ENCODE measurements at places on chromosomes 1 and 21.

- peak; percentile 93 for DNase-seq
Measured at GRCh38 chr1:227734856-227735538, at the start of the genes JMJD4 and SNAP47. TSS of gene JMJD4 (minus strand) at chr1:227735302. CDS start at chr1:227735273, 29 bp downstream. TSS of gene SNAP47 (plus strand) at chr1:227735435. CDS start at chr1:227747737, 12,302 bp downstream.

GRCh38 chr21:37711286-37711829, 204.9 kb downstream of the KCNJ6 start:
- DNase-seq: no peak

DNA sequence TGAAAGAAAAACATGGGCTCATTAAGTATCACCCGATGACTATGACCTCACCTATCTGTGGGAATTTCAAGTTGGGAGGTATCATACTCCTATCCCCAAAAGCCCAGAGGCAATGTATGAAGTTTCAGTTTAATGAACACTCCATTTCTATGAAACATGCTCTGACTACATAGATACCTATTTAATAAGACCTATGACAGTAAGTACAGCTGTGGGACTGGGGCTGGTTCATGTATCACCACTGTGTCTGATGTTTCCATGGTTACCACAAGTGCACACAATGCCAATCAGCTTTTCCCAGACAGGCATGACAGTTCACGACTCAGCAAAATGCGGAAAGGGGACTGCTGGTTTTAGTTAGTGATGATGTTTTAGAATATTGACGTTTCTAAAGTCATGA, 167.7 kb downstream of the SIPA1L2 start:
- DNase-seq: no peak

DNA sequence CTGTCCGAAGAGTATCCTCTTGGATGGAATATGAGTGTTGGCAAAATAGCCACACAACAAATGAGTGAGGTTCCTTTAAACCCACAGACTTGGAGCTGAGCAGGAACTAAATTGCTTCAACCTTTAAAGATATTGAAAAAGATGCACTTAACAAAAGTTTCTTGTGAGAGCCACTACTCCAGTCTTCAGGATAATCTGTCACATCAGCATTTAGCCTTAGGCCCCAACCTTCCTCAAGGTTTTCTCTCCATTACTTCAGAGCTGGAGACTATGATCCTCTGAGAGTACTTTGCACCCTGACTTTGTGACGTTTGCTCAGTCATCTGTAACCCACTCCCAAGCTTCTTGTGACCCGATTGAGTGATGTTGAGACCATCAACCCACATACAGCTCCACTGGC, 212.8 kb downstream of the LRRC40 start:
- no peak for DNase-seq

- DNase-seq: no peak
Measured at GRCh38 chr1:12760256-12760795, 13.2 kb upstream of the PRAMEF12 start.

DNA sequence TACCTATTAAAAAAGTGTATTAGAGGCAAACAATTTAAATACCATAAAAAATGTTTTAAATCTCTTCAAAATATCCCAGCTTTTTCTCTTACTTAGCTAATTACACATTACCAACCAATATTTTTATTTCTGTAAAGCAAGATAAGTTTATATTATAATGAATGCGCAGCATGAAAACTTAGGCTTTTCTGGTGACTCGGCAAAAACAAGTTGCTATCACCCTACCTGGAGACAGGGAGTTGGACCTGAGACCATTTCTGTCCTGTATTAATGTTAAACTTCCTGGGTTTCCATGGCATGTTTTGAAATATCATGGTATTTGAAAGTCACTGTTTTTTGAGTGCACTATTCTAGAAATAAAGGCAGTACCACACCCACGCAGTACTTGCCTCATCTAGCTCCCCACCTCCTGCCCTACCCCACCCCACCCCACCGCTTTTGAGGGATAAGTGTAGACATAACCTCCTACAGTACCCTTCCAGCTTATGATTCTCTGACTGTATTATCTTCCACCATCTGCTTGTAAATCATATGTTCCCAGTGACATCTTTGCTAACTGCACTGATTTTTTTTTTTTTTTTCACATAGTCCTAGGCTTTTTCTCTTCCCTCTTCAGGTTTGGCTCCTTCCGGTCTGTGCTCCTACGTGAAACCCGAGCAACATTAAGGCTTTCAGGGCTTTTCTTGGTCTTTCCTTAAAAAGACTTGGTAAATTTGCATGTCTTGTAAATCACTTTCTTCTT, 77.5 kb downstream of the PHTF1 start:
- DNase-seq: no peak

DNA sequence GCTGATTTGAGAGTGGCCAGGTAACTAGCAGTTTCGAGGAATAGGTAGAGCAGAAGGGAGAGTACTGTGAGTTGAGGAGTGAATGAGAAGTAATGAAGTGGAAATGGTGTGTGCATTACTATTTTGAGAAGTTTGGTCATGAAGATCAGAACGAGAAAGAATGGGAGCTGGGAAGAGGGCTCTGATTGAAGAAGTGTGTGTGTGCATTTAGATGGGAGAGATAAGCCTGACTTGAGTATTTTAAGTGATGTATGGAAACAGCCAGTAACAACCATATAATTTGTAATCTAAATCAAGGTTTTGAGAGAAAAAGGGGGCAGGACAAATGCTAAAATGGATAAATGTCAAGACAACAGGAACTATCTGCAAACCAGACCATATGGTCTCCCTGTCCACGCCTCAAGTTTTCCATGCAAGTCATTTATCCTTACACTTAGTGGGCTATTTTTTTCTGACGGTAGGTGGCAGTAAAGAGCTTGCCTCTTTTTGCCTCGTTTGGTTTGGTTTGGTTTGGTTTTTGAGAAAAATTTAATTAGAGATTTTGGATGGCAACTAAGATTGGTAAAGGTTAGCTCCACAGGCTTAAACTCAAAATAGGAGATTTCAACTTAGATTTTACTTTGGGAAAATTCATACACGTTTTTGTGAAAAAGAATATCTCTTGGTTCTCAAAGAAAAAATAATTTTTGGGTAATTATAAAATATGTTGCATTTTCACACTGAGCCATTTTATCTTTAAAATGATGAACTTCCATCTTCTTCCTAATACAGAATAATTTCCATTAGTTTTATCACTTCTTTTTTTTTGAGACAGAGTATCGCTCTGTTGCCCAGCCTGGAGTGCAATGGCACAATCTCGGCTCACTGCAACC, 9.5 kb upstream of the B3GALNT2 start:
- DNase-seq: peak; percentile 67

GRCh38 chr1:235947989-235948388, 81.3 kb upstream of the LYST start:
- no peak for DNase-seq

DNA sequence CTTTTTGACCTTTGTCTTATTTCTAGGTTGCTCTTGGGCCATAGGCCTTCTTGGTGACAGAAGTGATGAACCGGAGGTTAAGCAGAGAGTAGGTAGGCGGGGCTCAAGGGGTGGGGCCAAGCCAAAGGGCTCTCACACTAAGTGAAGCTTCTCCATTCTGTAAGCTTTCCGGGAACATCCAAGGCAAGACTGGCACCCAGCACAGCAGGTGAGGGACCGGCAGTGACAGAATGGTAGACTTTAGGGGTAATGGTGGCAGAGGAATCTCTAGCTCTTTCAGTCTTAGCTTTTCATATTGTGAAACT, at the start of gene TNFAIP8L2:
Gene TNFAIP8L2, plus strand, starts transcription at position 135 of the 305 bp plus-strand sequence. CDS start 2,049 bp downstream, outside the sequence.
- DNase-seq: peak; percentile 69

GRCh38 chr21:45076245-45076711, 1.9 kb downstream of the ADARB1 start:
- DNase-seq: no peak

DNA sequence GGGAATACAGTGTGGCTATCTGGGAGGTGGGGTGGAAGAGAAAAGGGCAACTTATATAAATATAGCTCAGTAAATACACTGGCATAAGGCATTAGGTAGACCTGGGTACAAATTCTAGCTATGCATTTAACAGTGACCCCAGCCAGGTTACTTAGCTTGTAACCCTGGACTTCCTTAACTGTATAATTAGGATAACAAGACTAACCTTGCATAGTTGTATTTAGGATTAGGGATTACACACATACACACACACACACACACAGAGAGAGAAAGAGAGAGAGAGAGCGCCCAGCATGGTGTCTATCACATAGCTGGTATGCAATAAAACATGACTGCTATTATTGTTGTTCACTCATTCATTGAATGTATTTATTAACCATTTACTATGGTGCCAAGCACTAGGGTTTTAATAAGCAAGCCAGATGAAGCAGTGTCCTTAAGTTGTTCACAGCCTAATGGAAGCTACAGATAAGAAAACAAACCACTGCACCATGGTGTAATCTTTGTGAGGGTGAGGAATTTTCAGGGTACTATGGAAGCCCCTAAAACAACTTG, 251.4 kb downstream of the ZNF648 start:
- DNase-seq: no peak

DNA sequence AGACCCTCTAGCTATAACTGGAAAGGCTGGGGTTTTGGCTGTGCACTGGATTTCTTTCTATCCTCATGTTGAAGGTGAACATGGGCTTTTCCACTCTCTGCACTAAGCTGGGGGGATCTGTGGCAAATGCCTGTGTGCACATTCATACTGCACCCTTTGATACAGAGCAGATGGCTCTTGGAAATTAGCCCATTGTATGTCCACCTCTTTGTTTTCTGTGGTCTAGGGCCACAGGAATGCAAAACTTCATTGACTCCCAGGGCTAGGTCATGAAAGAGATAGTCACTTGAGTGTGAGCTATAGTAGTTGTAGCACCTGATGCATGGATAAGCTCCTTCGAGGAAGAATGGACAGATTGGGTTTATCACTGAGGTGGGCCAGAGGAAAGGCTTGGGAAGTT, 5.7 kb upstream of the OR14A16 start:
- DNase-seq: no peak

DNA sequence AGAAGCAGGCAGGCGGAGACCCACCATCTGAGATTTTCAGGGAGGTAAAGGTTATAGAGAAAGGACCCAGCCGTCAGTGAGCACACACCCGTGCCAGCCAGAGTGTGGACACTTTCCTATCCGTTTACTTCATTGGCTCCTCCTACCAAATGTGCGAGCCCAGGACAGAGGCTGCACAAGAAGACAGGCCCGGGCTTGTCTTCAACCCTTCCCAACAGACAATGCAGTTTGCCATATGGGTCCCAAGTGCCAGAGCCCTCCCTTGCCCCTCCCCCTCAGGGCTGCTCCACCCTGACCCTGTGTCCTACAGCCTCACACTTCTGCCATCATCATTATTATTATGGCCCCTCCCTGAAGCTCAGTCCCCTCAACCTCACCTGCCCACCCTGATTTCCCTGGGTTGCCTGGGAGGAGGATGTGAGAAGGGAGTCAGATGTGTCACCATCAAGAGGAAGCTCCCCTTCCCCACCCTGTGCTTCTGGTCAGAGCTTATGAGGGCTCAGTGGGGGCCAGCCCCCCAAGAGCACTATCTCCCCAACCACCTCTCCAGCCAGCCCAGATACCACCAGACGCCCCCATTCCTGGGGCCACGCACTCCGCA, 9.4 kb downstream of the LAPTM5 start:
- no peak for DNase-seq

DNA sequence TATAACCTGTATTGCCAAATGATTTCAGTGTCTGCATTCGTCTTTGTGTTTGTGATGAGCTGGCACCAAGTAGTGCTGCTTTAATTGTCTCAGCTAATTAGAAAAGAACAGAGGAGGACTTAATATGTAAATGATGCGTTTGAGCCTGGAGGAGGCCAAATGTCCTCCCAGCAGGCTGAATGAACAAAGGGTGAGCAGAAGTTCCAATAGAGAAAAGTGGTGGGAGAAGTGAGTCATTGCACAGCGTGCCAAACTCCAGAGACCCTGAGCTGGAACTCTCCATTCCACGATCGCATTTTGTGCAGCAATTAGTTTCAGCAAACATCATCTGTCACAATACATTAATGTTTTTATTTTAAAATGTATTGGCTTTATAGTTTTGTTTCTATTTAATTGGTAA, 17.9 kb downstream of the ETV3L start:
- no peak for DNase-seq

DNA sequence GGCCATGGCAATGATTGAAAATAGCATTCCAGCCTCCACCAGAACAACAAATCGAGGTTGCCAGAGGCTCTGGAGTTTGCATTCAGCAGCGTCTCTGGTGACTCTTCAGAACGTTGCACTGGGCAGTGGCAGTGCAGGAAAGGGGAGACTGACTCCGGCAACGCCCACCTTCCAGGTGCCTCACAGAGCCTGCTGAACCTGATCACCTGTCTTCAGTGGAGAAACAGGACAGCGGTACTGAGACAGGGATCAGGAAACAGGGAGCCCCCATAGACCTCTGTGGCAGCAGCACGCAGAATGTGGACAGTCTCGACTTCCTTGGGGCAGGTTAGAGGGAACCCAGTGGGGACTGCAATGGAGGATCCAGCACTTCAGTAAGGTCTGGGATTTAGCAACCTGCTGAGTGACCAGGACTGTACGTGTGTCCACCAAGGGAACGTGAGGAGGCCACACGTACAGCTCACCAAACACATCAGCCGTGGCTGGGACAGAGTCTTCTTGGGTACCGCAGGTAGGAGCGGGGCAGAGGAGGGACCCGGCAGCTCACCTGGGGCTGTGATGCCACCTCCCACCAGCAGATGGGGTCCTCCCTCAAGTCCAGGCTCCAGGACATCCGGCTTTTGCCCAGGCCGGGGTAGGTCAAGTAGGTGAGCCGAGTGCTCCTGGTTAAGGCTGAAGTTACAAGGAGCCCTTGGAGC, 128.6 kb downstream of the PRDM2 start:
- no peak for DNase-seq

- no peak for DNase-seq
Measured at GRCh38 chr21:28257276-28257675, 735.4 kb downstream of the LTN1 start.

GRCh38 chr1:160534823-160535605, 12.0 kb upstream of the SLAMF6 start:
- DNase-seq: no peak

- no peak for DNase-seq
Measured at GRCh38 chr1:14884614-14885175, 268.9 kb upstream of the TMEM51 start.

DNA sequence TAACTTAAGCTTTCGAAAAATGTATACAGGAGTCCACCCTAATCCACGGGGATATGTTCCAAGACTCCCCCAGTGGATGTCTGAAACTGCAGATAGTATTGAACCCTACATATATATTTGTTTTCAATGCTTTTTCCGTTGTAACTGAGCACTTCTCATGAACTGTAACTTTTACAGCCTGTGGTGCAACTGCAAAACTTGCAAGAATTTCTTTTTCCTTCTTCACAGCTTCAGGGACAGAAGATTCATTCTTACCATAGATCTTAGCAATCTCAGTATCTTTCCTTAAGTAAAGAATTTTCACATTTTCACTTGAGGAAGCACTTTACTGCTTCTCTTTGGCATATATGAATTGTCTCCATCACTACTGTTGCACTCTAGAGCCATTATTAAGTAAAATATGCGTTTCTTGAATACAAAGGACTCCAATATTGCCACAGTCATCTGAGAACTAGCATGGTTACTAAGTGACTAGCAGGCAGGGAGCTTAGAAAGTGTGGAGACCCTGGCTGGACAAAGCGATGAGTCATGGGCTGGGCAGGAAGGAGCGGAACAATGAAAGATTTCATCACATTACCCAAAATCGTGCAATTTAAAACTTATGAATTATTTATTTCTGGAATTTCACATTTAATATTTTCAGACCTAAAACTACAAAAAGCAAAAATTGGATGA, 14.1 kb downstream of the DPYD start:
- DNase-seq: no peak

- no peak for DNase-seq
Measured at GRCh38 chr1:43731867-43732531, 24.7 kb downstream of the ST3GAL3 start.

- no peak for DNase-seq
Measured at GRCh38 chr1:6483017-6483760, 8.3 kb downstream of the PLEKHG5 start.

GRCh38 chr1:29673228-29673500, 436.8 kb downstream of the PTPRU start:
- no peak for DNase-seq

- DNase-seq: no peak
Measured at GRCh38 chr1:199422206-199422605, 605.3 kb upstream of the NR5A2 start.

All from CD4-positive, alpha-beta T cell treated with Interleukin-15 for 4 hours (primary cell).